Midbrain (tissue), 1 donor: ENCODE measurements at places on chromosomes 3 and 15.

DNA sequence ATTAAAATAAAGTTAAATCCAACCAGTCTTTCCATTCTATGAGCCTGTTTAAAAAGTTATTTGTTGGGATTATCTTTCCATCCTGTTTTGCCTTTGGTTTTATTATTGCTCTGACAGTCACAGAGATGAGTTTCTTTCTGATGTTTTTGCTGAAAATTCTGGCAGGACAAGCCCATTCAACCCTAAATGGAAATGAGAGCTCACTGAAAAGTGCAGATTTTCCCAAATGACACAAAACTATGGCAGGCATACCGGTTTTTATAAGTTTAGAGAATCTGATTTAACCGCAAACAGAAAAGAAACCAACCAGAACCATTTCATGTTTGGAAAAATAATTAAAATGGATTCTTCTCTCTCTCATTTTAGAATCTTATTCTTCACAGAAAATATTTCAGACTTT, 238.1 kb upstream of the SGO1 start:
- no peak for DNase-seq

- DNase-seq: peak; percentile 57
Observed at GRCh38 chr15:92818651-92819277, 81.4 kb upstream of the CHD2 start.

- DNase-seq: no peak
Observed at GRCh38 chr3:135366816-135367215, 571.8 kb downstream of the EPHB1 start.

DNA sequence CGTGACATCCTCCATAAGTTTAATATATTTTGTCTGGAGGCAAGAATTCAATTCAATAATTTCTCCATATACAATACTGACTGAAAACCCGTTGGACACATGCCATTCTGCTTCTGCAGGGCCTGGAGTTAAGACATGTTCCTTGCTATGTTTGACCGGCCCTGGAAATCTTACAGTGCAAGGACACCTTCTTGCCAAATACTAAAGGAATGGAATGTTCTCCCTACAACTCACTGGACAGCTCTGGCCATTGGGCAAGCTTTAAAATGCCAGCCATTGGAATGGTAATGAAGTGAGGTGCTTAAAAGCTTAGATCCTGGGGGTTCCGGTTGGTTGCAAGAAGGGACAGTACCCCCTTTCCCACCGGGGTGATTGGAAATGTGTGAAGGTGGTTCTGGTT, 329.8 kb upstream of the PROK2 start:
- DNase-seq: no peak

- DNase-seq: no peak
Observed at GRCh38 chr15:25658560-25658959, 204.6 kb downstream of the ATP10A start.

GRCh38 chr3:149077628-149078027, 8.7 kb downstream of the HLTF start:
- no peak for DNase-seq

GRCh38 chr3:17359911-17360310, 382.5 kb downstream of the TBC1D5 start:
- DNase-seq: no peak

- peak; percentile 2 for DNase-seq
Observed at GRCh38 chr3:51434746-51435327, 43.8 kb downstream of the RBM15B start.

GRCh38 chr3:48394391-48394790, 22.4 kb downstream of the FBXW12 start:
- DNase-seq: no peak

GRCh38 chr3:149489060-149489690, 14.7 kb downstream of the TM4SF4 start:
- DNase-seq: no peak

DNA sequence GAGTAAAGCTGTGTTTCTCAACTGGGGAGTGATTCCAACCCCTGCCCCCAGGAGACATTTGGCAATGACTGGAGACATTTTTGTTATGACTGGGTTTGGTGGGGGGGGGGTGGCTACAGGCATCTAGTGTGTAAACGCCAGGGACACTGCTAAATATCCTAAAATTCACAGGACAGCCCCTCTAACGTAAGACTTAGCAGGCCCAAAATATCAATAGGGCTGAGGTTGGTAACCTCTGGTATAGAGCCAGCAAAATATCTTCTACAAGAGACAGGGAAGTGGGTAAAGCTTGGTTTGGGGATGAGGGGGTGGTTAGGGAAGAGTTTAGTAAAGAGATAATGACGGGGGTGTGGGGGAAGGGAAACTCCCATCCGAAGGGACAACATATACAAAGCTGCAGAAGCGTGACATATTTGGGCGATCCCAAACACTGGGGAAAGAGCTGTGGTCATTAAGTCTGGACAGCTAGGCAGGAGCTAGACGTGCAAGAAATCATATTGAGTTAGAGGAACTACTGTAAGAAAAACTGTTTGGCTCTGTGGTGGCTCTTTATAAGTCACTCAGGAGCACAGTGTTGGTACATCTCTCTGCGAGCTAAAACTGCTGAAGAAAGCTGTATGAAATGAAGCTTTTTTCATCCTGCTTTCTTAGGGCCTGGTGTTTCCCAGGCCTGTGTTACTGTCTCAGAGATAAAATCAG, 697 bp upstream of the TRIM69 start:
- no peak for DNase-seq

GRCh38 chr15:75234191-75234810, 23.8 kb upstream of the GOLGA6C start:
- DNase-seq: no peak

DNA sequence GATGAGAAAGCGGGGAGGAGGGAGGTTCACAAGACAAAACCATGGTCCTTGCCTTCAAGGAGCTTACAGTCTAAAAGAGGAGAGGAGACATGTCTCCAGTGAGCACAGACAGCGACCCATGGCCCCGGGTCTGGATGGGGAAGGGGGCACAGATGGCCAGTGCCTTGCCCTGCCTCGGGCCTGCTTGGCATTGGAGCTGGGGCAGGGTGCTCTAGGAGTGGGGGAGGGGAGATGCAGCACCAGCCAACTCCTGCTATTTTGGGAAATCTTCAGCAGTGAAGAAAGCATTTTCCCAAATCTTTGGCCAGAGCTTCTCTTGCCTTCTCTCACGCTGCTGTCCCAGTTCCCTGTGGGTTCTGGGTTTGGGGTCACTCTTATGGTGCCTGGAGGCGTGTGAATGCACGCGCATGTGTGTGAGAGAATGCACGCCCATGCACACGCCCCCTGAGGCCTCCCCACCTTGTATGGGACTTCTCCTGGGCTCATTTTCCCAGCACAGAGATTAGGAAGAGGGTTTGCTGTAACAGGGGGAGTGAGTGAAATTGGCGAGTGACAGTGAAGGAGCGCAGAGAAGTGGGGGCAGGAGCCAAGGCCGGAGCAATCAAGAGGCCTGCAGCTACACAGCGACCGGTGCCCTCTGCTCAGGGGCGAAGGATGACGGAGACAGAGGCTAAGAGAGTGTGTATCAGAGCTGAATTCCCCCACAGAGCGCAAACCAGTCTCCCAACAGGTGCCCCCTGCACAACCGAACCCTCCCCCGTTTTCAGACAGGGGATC, 71.5 kb downstream of the SEMA5B start:
- no peak for DNase-seq

DNA sequence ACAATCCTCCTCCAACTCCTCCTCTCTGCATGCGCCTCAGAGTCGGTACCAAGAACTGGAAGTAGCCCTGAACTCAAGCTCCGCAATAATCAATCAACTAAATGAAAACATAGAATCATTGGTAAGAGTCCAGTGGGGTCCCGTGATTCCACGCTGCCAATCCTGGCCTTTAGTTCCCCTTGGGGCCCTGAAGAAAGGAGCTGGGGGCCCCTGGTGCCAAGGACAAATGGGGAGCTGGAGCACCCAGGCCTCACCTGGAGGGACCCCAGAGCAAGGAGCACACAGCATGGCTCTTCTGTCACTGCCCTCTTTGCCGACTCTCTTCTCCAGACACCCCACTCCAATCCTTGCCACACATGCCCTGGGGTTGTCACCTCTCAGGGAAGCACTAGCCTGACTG, 80.3 kb downstream of the ADAMTS7 start:
- DNase-seq: no peak

GRCh38 chr15:32819448-32819847, 101.6 kb downstream of the GREM1 start:
- DNase-seq: no peak

- no peak for DNase-seq
Observed at GRCh38 chr15:80590761-80591355, 104.3 kb upstream of the ABHD17C start.

DNA sequence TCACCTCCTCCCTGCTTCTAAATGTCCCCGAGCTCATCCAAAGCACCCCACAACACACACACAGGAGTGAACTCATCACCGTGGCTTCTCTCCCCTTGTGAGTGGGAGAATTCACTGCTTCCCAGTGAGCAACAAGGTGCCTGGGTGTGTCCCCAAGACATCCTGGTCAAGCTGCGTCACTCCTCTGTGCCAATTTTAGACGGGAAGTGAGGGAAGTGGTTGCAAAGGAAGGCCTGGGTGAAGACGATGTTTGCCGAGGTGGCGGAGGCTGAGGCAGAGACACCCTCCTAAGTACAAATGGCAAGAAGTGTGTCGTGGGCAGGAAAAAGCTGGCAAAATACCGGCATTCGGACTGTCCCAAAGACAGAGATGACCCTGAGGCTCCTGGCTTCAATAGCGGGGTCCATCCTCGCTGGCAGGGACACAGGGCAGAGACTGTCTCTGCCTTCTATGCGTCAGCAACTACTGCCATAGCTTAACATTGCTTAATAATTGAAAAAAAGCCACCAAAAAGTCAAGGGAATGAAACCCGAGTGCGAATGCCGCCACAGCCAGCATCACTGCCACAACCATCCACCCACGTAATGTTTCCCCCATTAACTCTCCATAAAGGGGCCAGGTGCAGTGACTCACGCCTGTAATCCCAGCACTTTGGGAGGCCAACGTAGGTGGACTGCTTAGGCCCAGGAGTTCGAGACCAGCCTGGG, 72.8 kb downstream of the VGLL4 start:
- DNase-seq: no peak

GRCh38 chr3:45881078-45882022, 5.0 kb upstream of the CCR9 start:
- no peak for DNase-seq

DNA sequence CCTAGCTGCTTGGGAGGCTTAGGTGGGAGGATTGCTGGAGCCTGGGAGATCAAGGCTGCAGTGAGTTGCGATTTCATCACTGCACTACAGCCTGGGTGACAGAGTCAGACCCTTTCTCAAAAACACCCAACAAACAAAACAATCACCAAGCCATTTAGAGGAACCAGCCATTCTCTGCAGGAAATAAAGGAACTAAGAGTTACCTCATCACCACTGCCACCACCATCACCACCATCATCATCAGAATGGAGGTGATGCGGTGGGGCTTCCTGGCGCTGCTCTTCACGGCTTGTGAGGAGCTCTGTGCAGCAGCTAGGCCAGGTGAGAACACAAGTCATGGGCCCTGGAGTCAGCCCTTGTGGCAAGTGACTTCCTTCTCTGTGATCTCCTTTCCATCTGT, 37.7 kb upstream of the KLHL25 start:
- no peak for DNase-seq

GRCh38 chr15:51224428-51224827, 114.0 kb downstream of the CYP19A1 start:
- DNase-seq: no peak

DNA sequence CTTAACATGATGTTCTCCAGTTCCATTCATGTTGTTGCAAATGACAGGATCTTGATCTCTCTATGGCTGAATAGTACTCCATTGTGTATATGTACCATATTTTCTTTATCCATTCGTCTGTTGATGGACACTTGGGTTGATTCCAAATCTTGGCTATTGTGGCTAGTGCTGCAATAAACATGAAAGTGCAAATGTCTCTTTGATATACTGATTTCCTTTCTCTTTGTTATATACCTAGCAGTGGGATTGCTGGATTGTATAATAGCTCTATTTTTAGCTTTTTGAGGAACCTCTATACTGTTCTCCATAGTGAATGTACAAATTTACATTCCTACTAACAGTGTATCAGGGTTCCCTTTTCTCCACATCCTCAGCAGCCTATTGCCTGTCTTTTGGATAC, 5.9 kb upstream of the RBP2 start:
- DNase-seq: no peak

DNA sequence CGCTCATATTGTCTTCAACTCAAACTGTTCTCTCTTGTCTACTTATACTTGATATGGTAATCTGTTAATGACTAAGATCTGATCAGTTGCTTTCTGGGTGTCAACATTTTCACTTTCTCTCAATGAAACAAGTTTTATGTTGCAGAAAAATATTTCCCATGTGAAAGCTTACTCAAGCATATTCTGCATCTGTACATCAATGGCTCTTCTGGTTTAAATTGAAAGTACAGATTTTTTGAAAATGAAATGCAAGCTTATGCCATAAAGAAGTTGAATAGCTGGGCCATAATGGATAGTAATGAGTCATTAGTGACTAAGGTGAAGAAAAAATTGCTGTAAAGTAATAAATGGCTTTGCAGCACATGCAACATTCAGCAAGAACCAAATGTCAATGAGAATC, 140.7 kb downstream of the BCHE start:
- DNase-seq: no peak

- DNase-seq: no peak
Observed at GRCh38 chr15:88627463-88627862, 6.3 kb downstream of the AEN start.

GRCh38 chr3:148642616-148643015, 55.1 kb upstream of the AGTR1 start:
- no peak for DNase-seq

- no peak for DNase-seq
Observed at GRCh38 chr3:188209740-188210139, 55.8 kb downstream of the LPP start.

DNA sequence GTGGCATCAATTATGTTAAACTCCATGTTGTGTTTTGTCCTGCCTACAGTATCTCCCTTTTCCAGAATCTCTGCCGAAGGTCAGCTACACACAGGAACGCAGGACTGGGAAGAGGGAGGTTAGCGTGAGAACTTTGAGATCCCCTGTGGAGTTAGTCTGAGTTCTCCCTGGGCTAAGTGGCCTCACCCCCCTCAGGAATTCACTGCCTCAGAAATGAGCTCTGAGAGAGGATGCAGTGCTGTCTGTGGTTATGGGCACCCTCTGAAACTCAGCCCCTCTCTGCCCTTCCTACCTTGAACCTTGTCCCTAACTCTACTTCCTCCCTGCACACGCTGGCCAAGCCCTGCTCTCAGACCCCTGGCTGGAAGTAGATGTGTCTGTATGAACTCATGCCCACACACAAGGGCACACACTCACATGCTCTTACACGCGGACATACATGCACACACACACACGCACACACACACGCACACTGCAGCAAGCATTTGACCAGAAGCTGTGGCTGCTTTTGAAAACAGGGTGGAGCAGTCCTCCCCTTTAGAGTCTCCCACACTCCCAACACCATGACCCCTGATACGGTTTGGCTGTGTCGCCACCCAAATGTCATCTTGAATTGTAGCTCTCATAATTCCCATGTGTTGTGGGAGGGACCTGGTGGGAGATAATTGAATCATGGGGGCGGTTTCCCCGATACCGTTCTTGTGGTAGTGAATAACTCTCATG, 5.3 kb upstream of the VIPR1 start:
- DNase-seq: no peak
